EL (cell line): ENCODE measurements at places on chromosomes 13 and 19.
A peak's percentile ranks its signal among the peaks of the same experiment; 100 is the strongest.

DNA sequence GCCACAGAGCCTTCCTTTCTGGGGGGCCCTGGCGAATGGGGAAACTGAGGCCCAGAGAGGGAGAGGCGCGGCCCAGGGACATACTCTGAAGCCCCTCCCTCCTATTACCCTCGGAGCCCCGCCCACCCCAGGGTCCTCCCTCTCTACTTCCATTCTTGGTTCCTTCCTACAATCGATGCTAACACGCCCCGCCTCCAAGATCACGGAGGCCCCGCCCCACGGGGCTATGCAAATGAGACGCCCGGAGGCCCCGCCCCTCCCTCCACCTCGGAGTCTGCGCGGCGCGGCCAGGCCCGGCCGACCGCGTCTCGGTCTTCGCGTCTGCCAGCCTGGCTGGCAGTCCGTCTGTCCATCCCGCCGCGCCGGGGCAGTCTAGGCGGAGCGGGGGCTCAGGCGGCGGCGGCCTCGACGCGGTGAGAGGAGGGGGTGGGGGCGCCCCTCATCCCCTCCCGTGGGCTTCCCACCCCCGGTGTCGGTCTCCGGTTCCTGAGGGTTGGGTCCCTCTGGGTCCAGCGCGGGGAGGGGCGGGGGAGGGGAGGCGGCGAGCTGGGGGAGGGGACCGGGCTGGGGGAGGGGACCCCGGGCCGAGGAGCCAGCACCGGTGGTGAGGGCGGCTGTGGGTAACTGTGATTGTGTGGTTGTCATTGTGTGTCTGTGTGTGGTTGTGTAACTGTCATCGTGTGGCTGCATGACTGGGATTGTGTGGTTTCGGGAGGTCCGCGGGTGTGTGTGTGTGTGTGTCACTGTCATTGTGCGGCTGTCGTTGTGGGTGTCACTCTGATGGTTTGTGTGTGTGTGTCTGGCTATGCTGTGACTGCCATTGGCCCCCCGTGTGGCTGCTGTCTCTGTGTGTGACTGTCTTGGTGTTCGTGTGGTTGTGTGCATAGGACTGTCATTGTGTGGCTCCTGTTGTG lies at the start of gene PLPPR2:
TSS of gene PLPPR2 (plus strand) at position 273 of the 914 bp plus-strand sequence. CDS start 2,242 bp downstream, outside the sequence.
- peak; percentile 92 for DNase-seq

- peak; percentile 60 for DNase-seq
These were observed 5.3 kb downstream of the DENND1C start for GRCh38 chr19:6476155-6476895.

GRCh38 chr13:78597602-78597932 lies 5.8 kb downstream of the POU4F1 start:
- no peak for DNase-seq

- no peak for DNase-seq
These were observed 1001.7 kb downstream of the PCDH17 start for GRCh38 chr13:58633226-58633625.

GRCh38 chr19:41999071-41999877 lies 5.2 kb upstream of the ATP1A3 start:
- no peak for DNase-seq

GRCh38 chr13:104008541-104009435 lies 942.6 kb upstream of the SLC10A2 start:
- DNase-seq = no peak

- DNase-seq = no peak
These were observed 5.7 kb downstream of the PGPEP1 start for GRCh38 chr19:18346091-18346490.

GRCh38 chr19:56720281-56720680 lies 48.7 kb upstream of the ZNF835 start:
- DNase-seq = no peak

- no peak for DNase-seq
These were observed 533.0 kb downstream of the MYO16 start for GRCh38 chr13:109162248-109163036.

- peak; percentile 67 for DNase-seq
These were observed 9.1 kb upstream of the LHFPL6 start for GRCh38 chr13:39612023-39612637.

GRCh38 chr13:25292301-25292700 lies 5.0 kb upstream of the MTMR6 start:
- DNase-seq = peak; percentile 11

DNA sequence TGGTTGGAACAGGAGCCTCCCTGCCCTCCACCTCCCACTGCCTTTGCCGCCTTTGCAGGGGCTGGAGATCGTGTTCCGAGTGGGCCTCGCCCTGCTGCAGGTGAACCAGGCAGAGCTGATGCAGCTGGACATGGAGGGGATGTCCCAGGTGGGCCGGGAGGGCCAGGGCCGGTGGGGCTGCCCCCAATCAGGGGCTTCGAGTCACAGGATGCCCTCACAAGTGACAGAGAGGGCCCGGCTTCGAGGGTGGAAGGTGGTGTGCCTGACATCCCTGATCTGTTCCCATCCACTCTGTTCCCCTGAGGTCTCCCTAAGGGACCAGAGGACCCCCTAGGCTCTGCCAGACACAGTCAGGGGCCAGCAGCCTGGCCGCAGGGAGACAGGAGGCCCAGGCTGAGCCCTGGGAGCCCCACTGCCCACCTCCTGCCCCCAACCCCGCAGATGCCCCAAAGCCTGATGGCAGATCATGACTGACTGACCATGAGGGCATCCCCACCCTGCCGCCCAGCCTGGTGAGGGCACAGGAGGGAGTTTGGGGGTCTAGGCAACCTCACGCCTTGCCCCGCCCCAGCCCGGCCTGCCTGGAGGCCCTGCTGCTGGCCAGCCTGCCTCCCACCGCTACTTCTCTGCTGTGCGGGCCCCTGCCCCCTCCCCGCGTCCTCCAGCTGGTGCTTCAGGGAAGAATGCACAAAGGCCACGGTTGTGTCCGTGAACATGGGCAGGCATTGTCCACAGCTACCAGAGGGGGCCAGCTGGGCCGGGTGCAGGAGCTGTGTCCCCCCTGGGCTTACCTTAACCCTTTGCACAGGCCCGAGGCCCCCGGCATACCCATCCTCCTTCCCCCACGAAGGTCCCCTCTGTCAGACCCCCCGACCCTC lies 21.8 kb downstream of the EVI5L start:
- DNase-seq = no peak

DNA sequence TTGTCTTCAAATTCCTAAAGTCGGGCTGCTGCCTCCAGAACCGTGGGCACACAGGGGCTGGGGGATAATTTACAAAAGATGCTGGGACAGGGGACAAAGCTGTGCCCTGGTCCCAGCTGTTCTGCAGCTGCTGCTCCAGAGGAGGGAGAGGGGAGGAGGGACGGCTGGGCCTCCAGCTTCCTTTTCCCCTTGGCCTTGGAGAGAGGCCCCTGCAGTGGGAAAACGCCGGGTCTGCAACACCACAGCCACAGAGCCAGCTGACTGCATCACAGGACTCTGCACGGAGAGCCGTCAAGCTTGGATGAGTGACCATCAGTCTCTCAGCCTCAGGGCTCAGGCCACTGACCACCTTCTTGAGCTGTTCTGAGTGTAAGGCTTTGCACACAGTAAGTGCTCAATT lies 6.1 kb downstream of the DOCK6 start:
- no peak for DNase-seq

DNA sequence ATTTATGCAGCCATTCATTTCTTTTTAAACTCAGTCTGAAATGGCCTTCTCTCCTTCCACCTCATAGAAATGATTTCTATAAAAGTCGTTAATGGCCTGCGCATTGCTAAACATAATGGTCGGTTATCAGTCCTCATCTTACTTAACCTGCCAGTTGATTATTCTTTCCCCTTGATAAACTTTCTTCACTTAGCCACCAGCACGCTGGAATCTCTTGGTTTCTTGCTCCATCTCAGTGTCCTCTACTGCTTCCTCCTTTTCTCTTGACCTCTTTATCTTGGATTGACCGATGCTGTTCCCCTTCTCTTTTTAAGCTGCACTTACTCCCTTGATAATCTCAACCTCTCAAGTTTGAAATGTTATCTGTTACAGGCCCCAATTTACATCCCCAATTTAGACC lies 12.2 kb upstream of the CLC start:
- DNase-seq = no peak

- DNase-seq = no peak
These were observed 21.6 kb downstream of the LTBP4 start for GRCh38 chr19:40622773-40623075.

GRCh38 chr13:79404361-79404760 lies 1.7 kb downstream of the RBM26 start:
- no peak for DNase-seq

DNA sequence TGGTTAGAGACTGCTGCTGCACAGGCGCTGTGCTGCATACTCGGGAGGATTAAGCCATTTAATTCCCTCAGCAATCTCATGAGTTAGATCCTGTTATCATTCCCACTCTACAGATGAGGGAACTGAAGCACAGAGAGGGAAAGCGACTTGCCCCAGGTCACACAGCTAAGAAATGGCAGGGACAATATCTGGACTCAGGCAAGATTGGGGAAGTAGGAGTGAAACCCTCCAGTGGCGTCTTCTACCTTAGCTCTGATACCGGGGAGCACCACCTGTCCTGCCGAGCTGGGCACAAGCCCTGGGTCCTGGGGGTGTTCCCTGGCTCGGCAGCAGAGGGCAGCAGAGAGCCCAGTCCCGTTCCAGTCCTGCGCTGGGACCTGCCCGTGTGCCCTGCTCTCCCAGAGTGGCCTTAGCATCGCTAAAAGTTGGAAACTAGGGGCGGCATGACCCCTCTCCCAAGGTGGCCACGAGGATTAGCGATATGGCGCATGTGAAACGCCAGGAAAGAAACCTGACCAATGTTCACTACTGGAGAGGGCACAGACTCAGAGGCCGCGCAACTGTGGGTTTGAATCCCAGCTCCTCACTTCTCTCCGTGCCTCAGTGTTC lies 20.5 kb downstream of the CYTH2 start:
- peak; percentile 62 for DNase-seq

DNA sequence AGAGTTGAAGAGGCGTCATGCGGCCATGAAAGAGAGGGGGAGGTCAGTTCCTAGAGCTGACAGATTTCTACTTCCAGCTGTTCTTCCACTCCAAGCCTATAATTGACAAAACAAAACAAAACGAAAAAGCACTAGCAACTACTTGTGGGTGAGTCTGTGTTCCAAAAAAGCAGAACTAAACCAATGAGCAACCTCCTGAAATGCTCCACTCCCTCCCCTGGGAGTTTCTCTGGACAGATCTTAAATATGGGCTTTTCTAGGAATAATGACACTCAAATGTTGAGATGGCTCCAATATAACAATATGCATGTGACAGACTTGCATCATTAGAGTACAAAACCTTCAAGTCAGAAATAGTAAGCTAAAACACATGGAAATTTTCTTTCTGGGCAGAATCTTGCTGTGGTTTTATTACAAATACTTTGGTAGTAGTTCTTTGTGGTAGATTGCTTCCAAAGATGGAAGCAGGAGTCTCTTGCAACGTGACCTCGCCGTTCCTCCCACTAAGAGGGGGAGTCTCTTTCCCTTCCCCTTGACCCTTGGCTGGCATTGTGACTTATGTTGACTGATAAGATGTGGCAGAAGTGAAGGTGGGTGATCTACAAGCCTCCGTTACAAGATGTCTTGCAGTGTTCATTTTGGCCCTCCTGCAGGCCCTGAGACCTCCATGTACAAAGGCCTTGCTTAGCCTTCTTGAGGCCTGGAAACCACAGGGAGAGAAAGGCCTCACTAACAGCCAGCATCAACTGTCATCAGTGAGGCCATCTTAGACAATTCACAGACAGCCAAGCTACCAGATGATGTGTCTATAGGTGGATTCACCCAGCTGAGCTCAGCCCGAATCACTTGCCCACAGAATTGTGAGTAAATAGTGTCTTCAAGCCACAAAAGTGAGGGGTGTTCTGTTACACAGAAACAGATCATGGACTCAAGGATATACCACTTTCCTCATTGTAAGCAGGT lies 173.1 kb upstream of the RFC3 start:
- DNase-seq = no peak

GRCh38 chr19:536031-536880 lies 4.7 kb downstream of the CDC34 start:
- DNase-seq = no peak

DNA sequence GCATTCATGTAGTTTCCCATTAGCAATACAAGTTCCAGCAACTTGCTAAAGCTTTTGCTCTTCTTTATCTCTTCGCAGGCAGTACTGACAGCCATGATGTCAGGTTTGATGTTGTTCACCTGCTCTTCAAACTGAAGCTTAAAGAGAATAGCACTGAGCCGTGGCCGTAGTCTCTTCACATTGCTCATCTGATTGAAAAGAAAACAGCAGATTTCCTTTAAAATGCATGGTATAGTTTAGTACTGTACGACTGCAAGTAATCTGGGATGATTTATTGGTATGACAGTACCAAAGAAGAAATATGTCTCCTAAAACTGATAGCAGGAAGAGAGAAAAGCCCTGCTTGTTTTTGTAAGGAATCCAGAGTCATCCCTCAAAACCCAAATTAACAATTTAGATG lies 284.4 kb downstream of the DIAPH3 start:
- no peak for DNase-seq

DNA sequence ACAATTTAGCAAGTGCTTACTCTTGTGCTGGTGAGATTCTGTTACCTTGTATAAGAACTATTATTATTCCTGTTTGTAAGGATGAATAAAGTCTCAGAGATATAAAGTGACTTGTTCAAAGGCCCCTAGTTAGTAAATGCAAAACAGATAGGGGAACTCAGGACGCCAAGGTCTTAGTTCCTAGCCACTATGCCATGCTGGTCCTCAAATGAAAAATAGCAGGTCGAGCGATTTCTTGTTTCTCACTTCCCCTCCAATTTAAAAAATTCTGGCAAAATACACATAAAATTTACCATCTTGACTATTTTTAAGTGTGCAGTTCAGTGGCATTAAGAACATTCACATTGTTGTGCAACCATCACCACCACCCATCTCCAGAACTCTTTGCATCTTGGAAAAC lies 1.1 kb downstream of the TECR start:
- no peak for DNase-seq

GRCh38 chr13:32737679-32738078 lies 151.4 kb downstream of the PDS5B start:
- DNase-seq = no peak

GRCh38 chr13:51923983-51924539 lies 62.3 kb downstream of the CCDC70 start:
- DNase-seq = no peak

DNA sequence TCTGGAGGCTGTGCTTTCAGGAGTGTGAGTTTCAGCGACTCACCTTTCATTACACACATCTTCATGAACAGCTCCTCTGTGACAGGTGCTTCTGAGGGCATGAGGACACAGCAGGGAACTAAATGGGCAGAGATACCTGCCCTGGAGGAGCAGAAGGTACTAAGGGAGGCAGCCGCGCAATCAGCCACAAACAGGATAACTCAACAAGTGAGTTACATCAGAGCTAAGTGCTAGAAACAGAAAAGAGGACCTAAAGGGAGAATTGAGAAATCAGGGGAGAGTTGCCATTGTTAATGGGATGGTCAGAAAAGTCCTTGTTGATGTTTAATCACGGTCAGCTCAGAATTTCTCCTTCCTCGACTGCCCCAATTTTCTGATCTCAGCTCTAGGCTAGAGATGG lies 42.5 kb downstream of the SYDE1 start:
- no peak for DNase-seq

- DNase-seq = no peak
These were observed 5.7 kb downstream of the ACTN4 start for GRCh38 chr19:38653028-38653571.
